GM23248 (cell line): ENCODE measurements at places on chromosomes 1 and 21.

- peak; percentile 73 for DNase-seq
Measured at GRCh38 chr1:53176452-53177208, 20.0 kb upstream of the CPT2 start.

GRCh38 chr1:96927125-96927524, 205.5 kb downstream of the PTBP2 start:
- peak; percentile 62 for DNase-seq

- no peak for DNase-seq
Measured at GRCh38 chr1:97348599-97349265, 572.1 kb downstream of the DPYD start.

DNA sequence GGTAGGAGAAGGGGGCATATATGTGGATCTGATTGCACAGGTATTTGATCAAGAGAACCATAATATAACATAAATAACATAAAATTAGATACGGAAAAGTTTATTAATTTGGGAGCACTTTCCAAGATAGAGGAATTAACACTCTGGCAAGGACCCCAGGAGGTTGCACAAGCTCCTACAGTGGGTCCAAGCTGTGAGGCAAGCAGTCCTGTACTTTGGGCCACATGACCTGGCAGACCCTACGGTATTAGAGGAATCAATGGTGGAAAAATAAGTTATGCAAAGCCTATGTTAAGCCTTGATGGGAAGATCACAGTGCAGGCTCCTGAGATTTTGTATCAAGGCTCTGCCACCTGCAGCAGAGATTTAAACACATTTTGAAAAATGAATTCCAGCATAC, 220.1 kb downstream of the COL24A1 start:
- no peak for DNase-seq

DNA sequence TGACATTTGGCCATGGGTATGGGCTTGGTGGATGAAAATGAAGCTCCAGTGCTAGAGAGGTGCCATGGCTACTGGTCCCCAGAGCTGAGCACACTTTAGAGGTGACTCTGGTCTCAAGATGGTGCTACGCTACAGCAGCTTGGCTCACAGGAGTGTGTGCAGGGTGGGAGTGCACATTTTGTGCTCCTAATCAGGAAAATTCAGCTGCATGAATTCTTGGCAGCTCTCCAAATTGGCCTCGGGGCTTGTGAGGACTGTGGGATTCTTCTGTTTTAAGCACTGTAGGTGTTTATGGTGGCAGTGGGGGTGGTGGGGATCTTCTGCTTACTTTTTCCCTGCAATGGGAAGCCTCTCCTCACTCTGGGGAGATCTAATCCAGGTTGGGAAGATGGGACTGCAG, 17.3 kb upstream of the TIPRL start:
- no peak for DNase-seq

DNA sequence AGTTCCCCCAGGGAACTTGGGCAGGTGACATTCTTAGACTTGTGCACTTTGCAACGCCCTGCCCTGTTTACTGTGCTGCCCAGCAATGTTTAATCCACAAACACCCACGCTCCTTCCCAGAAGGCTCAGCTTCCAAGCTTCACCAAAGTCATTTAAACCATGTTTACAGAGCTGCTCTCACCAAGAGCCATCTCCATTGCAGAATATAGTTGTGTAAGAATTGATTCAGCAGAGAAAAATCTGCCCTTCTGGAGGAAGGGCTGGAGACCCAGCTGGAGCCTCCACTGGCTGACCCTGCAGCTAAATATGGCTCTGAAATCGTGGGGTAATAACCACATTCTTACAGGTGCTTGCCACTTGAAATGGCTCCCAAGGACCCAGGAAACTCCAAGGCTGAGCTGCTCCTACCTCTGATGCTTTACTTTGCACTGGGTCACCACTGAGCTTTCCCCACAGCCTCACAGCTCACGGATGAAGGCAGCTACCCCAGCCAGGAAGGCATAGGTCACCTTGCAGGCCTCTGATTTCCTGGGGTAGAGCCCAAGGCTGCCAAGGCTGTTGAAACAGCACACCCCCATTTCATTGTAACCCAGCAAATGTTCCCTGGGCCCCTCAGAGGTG, 8.7 kb downstream of the CAPN2 start:
- peak; percentile 93 for DNase-seq

DNA sequence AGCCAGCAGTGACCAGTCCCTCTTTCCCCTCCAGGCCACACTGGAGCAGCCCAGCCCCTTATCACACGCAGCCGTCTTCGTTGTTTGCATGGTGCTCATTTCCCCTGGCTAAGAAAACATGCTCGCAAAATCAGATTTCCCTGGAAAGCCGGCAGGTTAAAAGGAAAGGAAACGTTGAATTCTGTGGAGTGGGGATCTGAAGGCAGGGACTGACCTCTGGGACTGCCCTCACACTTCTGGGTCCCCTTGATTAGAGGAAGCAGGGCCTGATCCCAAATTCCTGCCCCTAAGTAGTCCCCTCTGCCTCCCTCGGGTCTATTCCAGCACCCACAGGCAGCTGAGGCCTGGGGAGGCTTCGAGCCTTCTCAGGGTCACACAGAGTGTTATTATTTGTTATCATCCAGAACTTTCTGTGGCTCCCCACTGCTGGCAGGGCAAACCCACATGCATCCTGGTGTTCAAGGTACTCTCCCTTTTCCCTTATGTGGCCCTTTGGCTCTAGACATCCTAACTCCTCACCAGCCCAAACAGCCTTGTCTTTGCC, 125.2 kb upstream of the ZBTB40 start:
- DNase-seq = no peak

DNA sequence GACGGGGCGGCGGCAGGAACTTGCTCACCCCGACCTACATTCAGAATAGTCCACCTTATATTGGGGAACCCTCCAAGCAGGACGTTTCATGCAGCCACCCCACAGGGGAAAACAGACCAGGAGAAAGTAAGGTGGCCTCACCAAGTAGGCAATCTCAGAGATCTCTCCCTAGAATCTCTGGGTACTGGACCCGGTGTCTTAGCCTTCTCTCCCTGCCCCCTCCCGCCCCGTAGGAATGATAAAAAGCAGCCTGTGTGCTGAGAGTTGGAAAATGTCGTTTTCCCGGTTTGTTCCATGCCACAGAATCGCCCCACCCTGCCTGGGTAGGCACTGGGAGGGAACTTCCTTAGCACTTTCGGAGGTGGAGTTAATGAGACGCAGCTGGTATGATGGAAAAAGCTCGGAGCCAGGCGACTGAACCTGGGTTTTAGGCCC, 789 bp upstream of the PTPN14 start:
- peak; percentile 88 for DNase-seq

DNA sequence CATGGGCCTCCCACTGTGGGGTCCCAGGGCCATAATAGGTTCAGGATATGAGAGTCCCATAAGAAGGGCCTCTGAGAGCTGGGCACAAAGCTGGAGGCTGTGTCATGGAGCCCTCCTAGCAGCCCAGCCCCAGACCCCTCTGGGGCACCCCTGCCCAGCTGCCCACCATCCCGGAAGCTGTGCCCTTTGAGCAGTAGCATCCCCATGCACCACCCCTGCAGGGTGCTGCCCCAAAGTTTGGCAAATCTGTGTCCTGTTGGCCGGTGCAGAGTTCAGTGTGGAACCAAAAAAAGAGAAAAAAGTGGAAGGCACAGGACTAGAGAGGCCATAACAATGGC, 17.6 kb downstream of the TNNT2 start:
- no peak for DNase-seq

- DNase-seq = peak; percentile 37
Measured at GRCh38 chr1:150875197-150876118, 941 bp downstream of the ARNT start.

DNA sequence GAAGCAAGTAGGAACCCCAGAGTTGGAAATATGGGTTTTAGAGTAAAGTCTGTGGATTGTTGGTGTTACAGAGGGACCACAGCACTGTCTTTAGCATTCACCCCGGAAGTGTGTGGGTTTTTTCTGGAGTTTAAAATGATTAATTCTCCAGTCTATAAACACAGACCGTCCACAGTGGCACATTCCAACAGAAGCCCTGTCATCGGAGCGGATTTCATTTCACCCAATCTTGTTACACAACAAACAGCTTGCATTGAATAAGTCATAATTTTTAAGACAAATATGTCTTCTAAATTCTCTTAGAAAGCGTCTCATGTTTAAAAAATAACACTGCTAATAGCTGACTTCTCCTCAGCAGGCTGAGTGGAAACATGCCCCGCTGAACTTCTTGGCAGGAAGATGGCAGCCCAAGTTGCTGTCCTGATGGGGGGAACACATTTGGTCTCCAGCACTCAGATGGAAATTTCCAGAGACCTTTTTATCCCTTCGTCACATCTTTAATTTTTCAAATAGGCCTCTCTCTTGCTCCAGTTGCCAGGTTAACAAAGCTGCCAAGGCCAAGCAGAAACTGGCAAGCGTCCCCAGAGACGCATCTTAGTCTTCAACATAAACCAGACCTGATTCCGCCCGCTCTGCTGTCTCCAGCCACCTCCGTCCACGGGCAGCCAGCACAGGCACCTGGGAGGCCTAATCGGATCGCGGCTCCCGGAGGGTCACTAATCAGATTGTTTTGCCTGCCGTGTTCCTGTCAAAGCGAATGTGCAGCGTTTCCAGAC, 28.8 kb upstream of the SLC19A1 start:
- peak; percentile 71 for DNase-seq

- DNase-seq = no peak
Measured at GRCh38 chr1:42399315-42400100, 18.9 kb downstream of the RIMKLA start.

DNA sequence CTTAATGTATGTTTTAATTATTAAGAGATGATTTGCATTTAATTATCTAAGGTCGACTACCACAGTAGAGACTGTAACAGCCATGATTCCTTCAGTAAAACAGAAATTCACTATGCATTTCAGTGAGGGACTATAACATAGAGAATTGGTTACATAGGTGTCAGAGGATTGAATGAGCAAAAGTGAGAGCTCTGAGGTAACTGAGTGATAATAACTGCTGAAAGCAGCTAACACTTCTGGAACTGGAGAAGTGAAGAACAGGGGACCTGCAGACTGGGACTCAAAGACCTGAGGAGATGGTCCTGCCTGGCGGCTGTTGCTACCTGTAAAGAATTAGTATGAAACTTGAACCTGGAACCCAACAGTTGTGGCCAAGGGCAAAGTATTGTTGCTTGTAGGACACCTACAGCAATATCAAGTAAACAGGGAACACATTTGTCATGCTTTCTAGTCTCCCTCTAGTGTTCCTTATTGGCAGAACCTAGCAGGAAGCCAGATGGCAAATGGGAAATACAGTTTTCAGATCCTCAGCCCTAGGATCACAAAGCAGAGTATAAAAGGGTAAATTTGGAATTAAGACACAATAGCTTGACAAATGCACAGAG, 110.6 kb downstream of the HS2ST1 start:
- peak; percentile 50 for DNase-seq

DNA sequence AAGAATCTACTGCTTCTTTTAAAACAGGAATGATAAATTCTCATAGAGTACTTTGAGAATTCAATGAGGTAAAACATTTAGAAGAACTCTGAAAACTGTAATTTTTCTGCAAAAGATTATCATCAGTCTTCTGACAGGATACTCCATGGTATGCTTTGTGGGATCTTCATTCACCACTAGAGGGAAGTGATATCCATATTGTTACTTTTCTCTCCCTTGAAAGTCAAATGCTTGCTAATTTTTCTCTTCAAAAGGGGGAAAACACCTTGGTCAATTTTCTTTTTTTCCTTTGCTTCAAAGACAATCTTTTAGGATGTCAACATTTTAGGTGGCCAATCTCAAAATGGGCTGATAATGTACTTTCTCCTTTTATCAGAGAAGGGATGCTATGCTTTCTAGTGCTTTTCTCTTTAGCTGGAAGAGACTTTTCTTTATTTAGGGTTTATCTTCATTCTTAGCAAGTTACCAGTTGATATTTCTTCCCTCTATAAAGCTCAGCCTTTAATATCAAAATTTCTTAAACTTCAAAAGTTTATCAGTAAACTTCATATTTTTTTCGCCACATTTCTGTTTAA, 95.5 kb downstream of the NEGR1 start:
- DNase-seq = peak; percentile 53

- no peak for DNase-seq
Measured at GRCh38 chr1:61124078-61124477, 41.7 kb downstream of the NFIA start.

- no peak for DNase-seq
Measured at GRCh38 chr1:96049759-96050409, 671.7 kb upstream of the PTBP2 start.

GRCh38 chr1:145892486-145893087, 6.9 kb upstream of the ANKRD35 start:
- peak; percentile 28 for DNase-seq

DNA sequence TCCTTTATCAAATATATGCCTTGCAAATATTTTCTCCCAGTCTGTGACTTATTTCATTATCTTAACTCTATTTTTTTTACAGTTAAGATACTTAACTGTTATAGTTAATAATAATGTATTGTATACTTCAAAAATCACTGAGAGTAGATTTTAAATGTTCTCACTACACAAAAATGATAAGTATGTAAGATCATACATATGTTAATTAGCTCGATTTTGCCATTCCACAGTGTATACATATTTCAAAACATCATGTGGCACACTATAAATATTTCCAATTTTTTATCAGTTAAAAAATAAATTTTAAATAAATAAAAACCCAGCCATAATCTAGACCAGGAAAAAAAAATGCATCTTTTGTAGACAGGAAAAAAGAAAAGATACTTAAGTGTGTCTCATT, 27.2 kb downstream of the CTTNBP2NL start:
- no peak for DNase-seq

DNA sequence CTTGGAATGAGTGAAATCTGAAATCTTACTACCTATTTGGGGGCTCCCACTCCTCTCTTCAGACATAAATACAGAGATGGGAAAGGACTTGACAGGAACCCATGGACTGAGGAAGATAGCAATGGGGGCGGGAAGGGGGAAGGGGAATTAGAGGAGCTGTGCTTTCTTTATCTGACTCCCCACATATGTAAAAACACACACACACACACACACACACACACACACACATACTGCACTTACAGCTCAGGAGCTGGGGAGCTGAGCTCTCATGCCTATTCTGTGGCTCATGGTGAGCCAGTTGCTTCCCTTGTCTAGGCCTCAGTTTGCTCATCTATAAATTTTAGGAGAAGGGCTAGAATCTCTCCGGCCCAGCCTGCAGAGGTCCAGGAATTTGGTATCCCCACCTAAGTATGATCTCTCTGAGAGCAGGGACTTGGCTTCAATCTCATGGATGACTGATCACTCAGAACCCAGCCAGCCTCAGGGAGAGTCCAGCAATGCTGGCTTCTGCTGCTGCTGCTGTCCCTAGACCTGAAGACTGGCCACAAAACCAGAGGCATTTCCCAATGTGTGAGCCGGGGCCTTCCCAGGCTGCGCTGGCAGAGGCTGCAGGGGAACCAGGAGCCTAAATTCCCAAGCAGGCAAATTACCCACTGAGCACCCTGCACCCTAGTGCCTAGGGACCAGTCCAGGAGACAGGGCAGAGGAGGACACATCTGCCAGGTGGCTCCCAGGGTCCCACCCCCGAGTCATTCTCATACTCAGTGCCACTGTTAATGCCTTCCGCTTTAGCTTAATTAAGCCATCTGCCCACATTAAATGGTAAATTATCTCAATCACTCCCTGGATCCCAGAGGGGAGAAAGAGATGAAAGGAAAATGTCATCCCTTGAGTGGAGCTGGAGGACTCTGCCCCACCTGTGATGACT, 57.5 kb upstream of the RBM15 start:
- peak; percentile 42 for DNase-seq
